ENCODE measurements at places on chromosomes 5 and 9.

- no peak for DNase-seq
These were observed 92.6 kb upstream of the GAS1 start for GRCh38 chr9:87039809-87040392.

GRCh38 chr9:10614196-10614800 is 1.5 kb upstream of the PTPRD start:
- no peak for DNase-seq

DNA sequence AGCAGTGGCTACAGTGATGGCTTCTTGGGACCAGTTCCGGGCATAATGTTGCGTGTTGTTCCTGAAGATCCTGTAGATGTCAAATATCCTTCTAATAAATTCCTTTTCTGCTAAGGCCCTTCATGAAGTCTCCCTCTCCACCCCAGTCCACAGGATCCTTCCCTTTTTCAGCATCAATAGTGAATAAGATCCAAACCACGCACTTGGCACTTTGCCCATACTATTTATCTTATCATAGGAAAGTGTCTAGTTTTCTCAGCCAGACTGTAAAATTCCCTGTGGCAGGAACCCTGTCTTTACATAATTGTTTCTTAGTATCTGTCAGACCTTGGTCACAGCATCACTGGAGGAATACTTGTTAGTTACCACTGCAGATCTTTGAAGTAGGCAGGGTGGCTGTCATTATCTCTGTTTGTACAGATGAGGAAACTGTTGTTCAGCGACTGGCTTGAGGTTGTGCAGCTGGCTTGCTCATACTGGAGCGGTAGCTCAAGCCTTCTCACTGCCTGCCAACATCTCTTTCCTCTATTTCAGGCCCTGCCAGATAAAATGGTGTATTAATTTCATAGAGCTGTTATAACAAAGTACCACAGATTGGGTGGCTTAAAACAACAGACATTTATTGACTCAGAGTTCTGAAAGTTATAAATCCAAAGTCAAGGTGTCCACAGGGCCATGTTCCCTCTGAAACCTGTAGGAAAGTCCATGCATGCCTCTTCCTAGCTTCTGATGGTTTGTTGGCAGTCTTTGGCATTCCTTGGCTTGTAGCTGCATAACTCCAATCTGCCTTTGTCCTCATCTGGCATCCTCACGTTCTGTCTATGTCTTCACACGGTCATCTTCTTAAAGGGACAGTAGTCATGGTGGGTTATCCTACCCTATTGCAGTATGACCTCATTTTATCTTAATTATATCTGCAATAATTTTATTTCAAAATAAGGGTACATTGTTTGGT is 33.5 kb upstream of the APC start:
- DNase-seq, result no peak

- DNase-seq, result no peak
These were observed 36.1 kb downstream of the LHFPL2 start for GRCh38 chr5:78612227-78613150.

GRCh38 chr5:156685481-156685880 is 164.6 kb upstream of the PPP1R2B start:
- DNase-seq, result no peak

Data from ascending aorta (tissue), 2 donors.